Fibroblast of skin of scalp (primary cell): ENCODE measurements at places on chromosomes 4 and X.

GRCh38 chr4:178356725-178357124 is 914.5 kb upstream of the AGA start:
- no peak for DNase-seq

GRCh38 chrX:111868726-111869638 is 7.0 kb upstream of the TRPC5OS start:
- no peak for DNase-seq

DNA sequence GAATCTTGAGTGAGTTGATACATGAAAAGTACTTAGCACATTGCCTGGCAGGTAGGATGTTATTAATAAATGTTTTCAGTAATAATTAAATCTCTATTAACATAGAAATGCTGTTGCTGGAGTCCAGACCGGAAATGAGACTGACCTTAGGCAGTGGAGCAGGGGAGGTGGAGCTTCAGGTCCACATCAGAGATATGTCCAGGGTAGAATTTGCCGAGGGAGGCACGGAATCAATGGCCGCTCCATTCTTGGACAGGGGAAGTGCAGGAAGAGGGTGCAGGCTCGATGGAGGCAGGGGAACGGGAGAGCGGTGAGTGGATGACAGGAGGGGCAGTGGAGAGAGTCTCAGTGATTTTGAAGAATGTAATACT is 107.3 kb downstream of the GATB start:
- no peak for DNase-seq

DNA sequence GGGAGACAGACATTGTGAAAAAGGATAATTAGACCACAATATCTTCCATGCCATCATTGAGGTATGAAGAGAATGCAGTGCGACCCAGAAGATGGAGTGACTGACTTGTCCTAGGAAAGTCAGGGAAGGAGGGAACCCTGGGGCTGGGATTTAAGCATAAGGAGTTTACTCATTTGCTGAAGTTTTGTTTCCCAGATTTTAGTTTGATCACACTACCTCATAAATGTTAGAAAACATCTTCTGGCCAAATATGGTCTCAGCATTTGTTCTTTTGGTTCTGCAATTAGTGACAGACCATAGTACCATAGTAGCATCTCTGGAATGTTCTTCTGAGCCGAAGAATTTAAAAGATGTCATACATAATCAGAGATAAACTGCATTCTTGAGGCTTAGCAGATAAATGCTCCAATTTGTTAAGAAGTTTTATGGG is 96.5 kb upstream of the PGRMC2 start:
- DNase-seq: peak; percentile 94

GRCh38 chrX:1582686-1583437 is 8.5 kb upstream of the AKAP17A start:
- no peak for DNase-seq

GRCh38 chr4:43481526-43481925 is 589.0 kb downstream of the GRXCR1 start:
- DNase-seq: no peak

DNA sequence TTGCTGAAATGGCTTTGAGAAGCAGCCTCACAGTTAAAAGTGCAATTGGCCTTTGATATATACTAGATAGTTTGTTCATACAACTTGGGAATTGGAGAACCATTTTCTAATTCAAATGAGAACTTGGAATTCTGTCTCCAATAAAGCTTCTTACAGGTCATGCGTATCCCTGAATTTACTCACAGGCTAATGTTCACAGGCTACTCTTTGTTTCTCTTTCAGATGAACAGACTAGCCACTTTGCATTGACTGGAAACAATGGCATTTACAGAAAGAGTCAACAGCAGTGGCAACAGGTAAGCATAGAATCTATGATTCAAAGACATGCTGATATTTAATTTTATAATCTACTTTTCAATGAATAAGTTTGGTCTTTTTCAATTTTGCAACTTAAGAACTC is 13.5 kb downstream of the AFF1 start:
- no peak for DNase-seq

DNA sequence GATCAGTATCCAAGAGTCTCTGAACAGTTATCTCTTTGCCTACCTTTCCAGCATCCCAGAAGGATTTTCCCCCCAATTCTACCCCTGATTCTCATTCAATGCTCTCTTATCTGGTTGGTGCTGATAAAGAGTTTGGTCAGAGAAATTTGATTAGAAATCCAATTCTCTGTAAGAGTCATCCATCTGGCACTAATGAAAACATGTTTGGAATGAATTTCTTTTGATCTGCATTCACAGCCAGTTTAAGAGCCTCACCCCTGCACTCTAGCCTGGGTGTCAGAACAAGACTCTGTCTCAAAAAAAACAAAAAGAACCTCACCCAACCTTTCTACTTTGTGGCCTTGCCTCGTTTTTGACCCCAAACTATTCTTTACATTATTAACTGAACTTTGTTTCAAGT is 122.1 kb downstream of the MANBA start:
- peak; percentile 8 for DNase-seq

DNA sequence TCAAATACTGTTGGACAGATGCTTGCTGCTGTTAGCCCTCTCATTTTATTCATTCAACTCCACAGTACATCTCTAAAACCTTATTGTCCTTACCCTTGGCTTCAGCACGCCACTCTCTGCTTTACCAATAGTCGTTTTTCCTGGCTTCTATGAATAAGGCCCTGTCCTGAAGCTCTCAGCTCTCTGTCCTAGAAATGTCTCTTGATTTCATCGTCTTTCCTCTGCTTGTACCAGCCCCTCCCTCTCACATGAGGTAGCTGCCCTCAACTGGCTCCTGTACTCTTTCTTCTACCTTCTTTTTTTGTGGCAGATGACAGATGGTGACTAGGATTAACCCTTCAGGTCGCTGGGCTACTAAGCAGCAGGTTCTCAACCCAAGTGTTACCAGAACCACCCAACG is 11.4 kb downstream of the ADGRA3 start:
- DNase-seq: no peak

- no peak for DNase-seq
Measured at GRCh38 chr4:87882321-87882720, 49.6 kb downstream of the MEPE start.

- DNase-seq: peak; percentile 96
Measured at GRCh38 chrX:154541896-154542722, 4.5 kb downstream of the G6PD start.

- no peak for DNase-seq
Measured at GRCh38 chrX:47358387-47359065, 11.9 kb upstream of the ZNF157 start.

DNA sequence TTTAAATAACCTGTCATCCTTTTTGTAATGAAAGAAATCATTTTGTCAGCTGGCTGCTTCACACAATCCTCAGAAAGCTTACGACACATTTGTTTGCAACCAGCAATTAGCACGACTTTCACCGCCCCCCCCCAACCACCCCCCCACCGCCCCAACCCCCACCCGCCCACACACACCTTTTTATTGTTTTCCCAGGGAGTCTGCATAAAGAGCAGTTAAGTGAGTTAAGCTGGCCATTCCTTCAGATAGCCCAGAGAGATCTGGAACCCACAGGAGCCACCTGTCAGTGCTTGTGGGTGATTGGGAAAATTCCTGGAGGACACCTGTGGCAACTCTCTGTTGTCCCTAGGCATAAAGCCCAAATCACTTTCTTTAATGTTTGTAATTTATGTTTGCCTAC is 175.7 kb upstream of the FMR1 start:
- DNase-seq: no peak

GRCh38 chrX:4708970-4709760 is 995.7 kb upstream of the PRKX start:
- no peak for DNase-seq

GRCh38 chrX:132119283-132119682 is 8.5 kb downstream of the FRMD7 start:
- no peak for DNase-seq

- no peak for DNase-seq
Measured at GRCh38 chr4:3261411-3262207, 12.7 kb downstream of the MSANTD1 start.

- DNase-seq: no peak
Measured at GRCh38 chr4:100679926-100680325, 162.1 kb upstream of the EMCN start.

- no peak for DNase-seq
Measured at GRCh38 chr4:10120943-10121567, 4.5 kb upstream of the WDR1 start.

GRCh38 chrX:13863324-13863723 is 46.4 kb upstream of the GPM6B start:
- peak; percentile 71 for DNase-seq

- no peak for DNase-seq
Measured at GRCh38 chr4:47106561-47106960, 75.2 kb downstream of the GABRB1 start.

DNA sequence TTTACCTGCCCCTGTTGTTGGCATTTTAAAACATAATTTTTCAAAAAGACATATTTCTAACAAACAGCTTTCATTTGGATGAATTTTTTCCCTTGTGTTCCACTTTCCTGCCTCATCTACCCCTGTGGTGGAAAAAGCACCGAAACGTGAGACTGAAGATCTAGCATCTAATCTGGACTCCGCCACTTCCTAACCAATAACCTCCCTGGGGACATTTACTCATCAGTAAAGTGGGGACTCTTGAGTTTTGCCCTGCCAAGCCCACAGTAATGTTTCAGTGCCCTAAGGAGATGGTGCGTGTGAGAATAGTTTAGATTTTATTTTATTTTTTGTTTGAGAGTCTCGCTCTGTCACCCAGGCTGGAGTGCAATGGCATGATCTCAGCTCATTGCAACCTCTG is 56.7 kb downstream of the ADGRG2 start:
- DNase-seq: peak; percentile 19

GRCh38 chrX:77505227-77505626 is 58.0 kb downstream of the FGF16 start:
- DNase-seq: peak; percentile 27

DNA sequence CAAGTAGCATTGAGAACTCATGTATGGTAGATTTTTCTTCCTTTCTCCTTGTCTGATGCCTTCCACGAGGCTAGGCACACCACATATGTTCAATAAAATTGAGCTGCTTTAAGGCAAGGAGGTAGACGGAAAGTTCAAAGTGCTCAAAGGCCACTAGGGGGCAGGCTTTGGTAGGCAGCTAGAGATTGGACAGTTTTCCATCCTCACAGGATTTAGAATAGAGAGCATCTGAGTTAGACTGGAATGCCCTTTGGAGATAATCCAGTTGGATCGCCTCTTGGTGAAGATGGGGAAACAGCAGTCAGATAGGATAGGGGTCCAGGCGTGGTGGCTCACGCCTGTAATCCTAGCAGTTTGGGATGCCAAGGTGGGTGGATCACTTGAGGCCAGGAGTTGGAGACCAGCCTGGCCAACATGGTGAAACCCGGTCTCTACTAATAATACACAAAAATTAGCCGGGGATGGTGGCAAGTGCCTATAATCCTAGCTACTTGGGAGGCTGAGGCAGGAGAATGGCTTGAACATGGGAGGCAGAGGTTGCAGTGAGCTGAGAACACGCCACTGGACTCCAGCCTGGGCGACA is 30.4 kb downstream of the ELF4 start:
- peak; percentile 75 for DNase-seq

DNA sequence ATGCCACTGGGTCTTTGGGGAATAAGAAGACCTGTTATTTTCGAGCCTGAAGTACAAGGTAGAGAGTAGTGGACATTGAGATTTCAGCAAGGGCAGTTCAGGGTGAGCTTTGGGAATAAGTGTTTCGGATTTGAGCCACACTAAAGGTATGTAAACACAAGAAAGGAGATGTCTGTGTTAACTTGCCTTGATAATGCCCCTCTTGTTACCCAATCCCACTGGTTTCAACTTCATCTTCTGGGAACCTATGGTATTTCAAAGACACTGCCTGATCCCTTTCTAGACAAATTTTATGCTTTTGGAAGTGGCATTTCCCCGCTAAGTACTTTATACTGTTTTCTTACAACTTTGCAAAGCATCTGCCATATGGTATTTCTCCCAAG is 79.4 kb downstream of the SLC9A6 start:
- no peak for DNase-seq

DNA sequence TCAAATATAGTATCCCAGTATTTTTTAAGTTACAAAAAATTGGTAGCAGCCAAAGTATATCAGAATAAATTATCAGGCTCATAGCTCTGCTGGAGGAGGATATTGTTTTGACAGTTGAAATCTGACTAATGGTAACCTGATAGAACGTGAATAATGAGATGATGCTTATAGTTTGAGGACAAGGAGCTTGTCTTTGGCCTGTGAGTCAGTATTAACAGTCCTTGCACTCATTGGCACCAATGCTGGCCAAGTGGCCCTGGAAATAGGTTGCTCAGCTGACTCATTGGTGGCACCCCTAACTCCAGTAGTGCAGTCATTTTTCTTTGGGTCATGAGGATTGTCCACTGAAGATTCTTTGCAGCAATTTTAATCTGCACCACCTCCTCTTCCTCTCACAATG is 203.3 kb upstream of the JADE1 start:
- peak; percentile 27 for DNase-seq

- peak; percentile 18 for DNase-seq
Measured at GRCh38 chrX:55767100-55767499, 49.6 kb downstream of the RRAGB start.

DNA sequence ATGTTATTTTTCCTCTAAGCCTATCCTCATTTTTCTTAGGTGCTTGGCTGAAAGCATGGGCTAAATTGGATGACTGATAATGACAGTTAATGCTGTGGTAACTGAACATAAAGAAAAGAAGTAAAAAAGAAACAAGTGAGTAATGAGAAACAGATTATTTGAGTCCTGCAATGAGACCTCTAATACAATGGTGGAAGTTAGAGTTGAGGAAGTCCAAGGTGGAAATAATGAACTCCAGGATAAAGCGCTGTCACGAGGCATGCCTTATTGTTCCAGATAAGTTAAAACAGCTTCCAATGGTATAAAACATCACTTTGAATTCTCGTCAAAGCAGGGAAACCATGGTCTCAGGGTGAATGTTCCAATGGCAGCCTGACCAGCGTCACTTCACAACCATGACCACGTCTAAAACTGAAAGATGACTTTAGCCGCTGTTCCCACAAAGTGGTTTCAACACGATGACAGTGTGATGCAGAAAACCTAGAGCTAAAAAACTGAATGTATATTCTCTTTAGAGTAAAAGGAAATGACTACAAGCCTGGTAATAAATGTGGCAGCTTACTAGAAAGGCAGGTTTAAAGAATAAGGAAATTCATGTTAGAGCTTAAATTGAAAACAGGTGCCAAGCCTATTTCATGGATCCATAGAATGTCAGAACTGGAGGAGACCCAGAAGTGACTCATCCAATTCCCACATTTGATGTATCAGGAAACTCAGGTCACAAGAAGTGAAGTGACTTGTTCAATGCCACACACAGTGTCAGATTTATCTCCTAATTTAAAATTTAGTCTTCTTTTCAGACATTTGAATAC is 202.6 kb upstream of the GYPA start:
- peak; percentile 76 for DNase-seq

GRCh38 chrX:14712096-14712495 is 160.8 kb downstream of the FANCB start:
- peak; percentile 26 for DNase-seq

DNA sequence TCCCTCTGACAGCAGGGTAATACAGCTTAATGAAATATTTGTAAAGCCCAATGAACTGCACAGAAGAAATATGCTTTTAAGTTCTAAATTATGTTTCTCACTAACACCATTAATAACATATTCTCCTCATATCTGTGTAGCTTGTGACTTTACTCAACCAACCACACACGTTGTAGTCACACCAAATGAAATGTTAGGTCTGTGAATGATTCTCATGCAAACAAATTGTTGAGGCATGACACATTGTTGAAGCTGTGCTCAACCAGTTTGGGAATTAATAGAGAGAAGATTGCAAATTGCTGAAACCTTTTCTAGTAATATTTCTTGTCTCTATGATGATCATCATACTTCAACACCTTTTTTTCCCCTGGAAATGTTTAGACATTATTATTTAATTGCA is 645.9 kb downstream of the PCDH7 start:
- DNase-seq: peak; percentile 49

GRCh38 chr4:112075129-112075753 is 70.0 kb upstream of the FAM241A start:
- peak; percentile 64 for DNase-seq

- no peak for DNase-seq
Measured at GRCh38 chrX:132272826-132273225, 53.6 kb upstream of the RAP2C start.
